ENCODE measurements at places on chromosomes 7 and 10. TPM values are rescaled to one million over a fixed set of nuclear protein-coding genes. Genes with fewer than 3 reads are reported as not detected.

The CYP2C19 gene
- total RNA-seq: not detected

The ZNF438 gene
- 2.3 TPM for total RNA-seq

The DNAJB12 gene
- total RNA-seq: 26.6 TPM

The KMT2E gene
- total RNA-seq: 113 TPM

The SPDYE5 gene
- total RNA-seq: 0.12 TPM

The GPR85 gene
- 8.6 TPM for total RNA-seq

The ZNF107 gene
- total RNA-seq: 2.8 TPM

The CHCHD1 gene
- total RNA-seq: 17.5 TPM

The ITGA8 gene
- total RNA-seq: 1.1 TPM

The SLC39A12 gene
- under 0.01 TPM for total RNA-seq

The SPDYE6 gene
- total RNA-seq: not detected

The STEAP1B gene
- total RNA-seq: 23.6 TPM

The UNC5B gene
- 11.2 TPM for total RNA-seq

The OR2A12 gene
- not detected for total RNA-seq

The SPACDR gene
- 0.37 TPM for total RNA-seq

The EPHA1 gene
- total RNA-seq: 0.33 TPM

The BAIAP2L1 gene
- 1.7 TPM for total RNA-seq

The KRIT1 gene
- 54.9 TPM for total RNA-seq

The PGAM2 gene
- 0.33 TPM for total RNA-seq

The C10orf67 gene
- 0.11 TPM for total RNA-seq

The SLC18A3 gene
- not detected for total RNA-seq

The FAM185A gene
- 11.6 TPM for total RNA-seq

The UNCX gene
- not detected for total RNA-seq

The SFTPA2 gene
- total RNA-seq: not detected

The MYH16 gene
- total RNA-seq: 0.33 TPM

The STEAP4 gene
- under 0.01 TPM for total RNA-seq

The BMPER gene
- total RNA-seq: 5.0 TPM

The TAS2R41 gene
- total RNA-seq: not detected
